ENCODE measurements at places on chromosomes 11 and 22.
A peak's percentile ranks its signal among the peaks of the same experiment; 100 is the strongest.

- DNase-seq = no peak
Observed at GRCh38 chr11:84924154-84924692, 702.9 kb downstream of the DLG2 start.

DNA sequence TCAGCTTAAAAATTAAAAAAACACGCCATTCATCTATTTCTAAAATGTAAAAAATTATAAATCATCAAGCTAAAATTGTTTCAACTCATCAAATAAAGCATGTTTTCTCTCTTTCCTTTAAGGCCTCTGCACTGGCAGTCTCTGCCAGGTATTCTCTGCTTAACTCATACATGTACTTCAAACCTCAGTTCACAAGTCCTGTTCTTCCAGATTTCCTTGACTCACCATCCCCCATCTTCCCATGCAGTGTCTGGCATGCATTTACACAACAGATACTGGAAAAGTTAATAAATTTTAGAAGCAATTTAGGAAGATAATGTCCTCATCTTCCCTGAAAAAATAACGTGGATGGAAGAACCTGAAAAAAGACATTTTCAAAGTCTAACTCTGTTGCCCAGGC is 32.5 kb downstream of the CSTF3 start:
- no peak for DNase-seq

DNA sequence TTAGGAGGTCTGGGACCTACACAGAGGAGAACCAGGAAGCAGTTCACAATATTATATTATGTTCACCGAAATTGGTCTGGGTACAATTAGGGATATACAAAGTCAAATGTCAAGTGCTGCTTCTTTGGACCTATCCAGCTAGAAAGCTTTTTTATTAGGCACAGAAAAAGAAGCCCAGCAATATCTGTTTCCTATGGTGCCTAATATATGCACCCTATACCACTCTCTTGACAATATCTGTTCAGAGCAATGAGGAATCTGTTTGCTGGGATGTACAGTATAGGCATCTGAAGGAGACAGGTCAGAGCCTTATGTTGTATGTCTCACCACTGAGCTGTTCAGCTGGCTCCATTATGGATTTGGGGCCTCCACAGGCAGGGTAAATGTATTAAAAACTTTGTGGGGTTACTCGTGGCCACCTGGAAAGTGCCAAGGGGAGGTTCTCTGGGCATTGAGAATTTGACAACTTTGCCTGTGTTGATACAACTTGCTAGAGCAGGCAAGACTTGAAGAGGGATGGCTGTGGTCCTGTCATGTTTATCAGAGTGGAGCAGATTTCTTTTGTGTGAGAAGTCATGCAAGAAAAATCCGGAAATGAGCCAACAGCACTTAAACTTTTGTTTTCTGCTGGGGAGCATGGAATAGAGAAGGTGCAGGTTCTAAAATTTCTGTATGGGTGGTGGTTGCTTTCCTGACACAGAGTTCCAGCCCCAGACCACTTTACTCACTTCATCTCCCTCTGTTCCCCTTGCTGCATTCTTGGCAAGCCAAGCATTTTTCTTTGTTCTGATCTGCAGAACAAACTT is 10.1 kb downstream of the STIM1 start:
- peak; percentile 73 for DNase-seq

- DNase-seq = no peak
Observed at GRCh38 chr11:65854852-65855837, 2.8 kb downstream of the CFL1 start.

GRCh38 chr22:22452211-22452610 is 56.3 kb downstream of the ZNF280B start:
- no peak for DNase-seq

- no peak for DNase-seq
Observed at GRCh38 chr11:78684377-78684776, 109.7 kb upstream of the NARS2 start.

DNA sequence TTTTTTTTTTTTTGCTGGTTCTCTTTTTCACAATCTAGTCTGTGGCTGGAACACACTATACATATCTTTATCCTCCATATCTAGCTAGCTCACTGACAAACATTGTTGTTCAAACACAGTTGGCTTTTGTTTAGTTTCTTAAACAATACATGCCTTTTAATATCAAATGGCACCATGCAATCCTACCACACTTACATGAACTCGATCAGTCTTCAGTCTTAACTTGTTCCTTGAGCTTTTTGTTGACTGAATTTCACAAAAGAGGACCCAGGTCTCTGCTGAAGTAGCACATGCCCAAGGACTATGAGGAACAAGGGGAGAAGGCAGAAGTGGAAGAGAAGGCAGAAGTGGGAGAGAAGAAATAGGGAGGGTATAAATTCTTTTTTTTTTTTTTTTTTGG is 25.5 kb downstream of the TMEM123 start:
- DNase-seq = no peak

DNA sequence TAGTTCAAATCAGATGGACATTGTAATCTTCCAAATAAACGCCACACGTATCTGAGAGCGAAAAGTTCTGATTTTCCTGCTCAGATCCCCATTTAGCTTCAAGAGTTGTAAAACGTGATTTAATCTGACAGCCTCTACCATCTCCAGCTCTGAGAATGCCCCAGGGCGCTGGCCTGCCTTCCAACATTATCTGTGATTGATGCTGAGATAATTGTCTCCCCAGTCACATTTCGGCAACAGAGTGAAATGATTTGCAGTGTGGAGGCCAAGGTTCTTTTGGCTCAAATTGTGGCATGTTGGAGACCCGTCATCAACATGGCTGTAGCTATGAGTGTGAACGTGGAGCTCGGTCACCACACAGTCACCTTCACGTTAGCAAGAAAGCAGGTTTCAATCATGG is 283.4 kb downstream of the BRD1 start:
- DNase-seq = no peak

DNA sequence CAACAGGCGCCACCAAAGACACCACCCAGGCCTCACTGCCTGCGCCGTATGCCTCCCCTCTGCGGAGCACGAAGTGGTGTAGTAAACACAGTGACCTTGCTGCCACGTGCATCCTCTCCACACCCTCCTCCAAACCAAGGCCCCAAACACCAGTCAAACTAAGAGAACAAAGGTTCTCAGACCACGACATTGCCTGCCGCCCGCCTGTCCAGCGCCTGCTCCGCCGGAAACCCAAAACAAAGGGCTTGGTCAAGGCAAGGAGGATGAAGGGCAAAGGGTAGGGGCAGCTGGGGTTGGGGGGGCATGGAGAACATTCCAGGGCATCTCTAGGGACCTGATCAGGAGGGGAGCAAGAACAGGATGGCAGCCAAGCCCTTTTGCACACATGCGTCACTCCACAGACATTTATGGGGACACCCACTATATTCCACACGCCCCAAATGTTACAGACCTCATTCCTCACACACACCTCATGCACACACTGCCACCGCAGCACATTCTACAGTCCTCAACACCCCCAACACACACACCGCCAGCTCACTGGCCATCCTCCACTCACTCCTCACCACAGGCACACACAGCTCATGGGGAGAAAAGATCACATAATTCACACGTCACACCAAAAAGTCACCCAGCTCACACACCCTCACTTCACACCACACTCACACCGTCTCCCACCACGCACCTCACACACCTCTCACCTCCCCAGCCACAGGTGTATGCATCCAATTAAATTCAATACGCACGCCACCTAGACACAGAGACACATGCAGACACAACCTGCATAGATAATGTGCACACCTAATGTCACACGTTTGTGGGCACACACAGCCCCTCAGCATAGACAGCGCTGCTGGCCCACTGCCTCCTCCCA is 34.5 kb downstream of the PDE2A start:
- DNase-seq = no peak

- no peak for DNase-seq
Observed at GRCh38 chr11:4546878-4547277, 1.9 kb downstream of the OR52M1 start.

DNA sequence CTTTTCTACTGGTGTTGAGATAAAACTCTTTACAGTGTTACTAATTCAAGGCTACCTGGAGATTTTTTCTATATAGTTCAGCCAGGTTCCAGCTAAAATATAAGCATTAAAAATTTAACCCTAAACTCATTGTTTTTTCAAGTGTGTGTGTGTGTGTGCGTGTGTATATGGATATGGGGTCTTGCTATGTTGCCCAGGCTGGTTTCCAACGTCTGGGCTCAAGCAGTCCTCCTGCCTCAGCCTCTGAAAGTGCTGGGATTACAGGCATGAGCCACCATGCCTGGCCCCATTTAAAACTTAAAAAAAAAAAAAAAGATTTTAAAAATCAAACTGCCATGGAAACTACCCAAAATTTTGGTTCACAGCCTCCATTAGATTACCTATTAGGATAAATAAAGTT is 4.5 kb upstream of the PES1 start:
- DNase-seq = no peak

GRCh38 chr11:110730773-110731172 is 18.5 kb upstream of the ARHGAP20 start:
- no peak for DNase-seq

- no peak for DNase-seq
Observed at GRCh38 chr22:32803738-32804435, 2.4 kb downstream of the TIMP3 start.
